NCI-H1417 treated with DMSO at 0.1 percent for 48 hours (cell line): ENCODE measurements at places on chromosomes 16 and 17.

- DNase-seq, result no peak
Measured at GRCh38 chr17:9987779-9988585, 82.9 kb upstream of the RCVRN start.

DNA sequence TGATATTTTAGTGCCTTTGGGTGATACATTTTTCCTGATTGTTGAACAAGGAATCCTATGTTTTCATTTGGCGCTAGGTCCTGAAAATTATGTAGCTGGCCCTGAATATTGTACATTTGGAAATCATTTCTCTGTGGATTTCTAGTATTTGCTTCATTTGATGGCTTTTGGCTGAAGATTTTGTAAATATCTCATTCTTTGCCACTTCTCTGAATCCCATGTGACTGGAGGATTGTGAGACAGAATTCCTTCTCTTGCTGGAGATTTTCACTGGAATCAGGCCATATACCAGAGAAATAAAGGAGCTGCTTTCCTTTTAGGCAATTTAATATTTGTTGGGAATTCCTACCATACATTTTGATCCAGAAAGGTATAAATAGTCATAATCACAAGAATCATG is 8.6 kb downstream of the KRT28 start:
- DNase-seq, result no peak

- DNase-seq, result no peak
Measured at GRCh38 chr16:87653234-87653633, 50.9 kb downstream of the JPH3 start.

DNA sequence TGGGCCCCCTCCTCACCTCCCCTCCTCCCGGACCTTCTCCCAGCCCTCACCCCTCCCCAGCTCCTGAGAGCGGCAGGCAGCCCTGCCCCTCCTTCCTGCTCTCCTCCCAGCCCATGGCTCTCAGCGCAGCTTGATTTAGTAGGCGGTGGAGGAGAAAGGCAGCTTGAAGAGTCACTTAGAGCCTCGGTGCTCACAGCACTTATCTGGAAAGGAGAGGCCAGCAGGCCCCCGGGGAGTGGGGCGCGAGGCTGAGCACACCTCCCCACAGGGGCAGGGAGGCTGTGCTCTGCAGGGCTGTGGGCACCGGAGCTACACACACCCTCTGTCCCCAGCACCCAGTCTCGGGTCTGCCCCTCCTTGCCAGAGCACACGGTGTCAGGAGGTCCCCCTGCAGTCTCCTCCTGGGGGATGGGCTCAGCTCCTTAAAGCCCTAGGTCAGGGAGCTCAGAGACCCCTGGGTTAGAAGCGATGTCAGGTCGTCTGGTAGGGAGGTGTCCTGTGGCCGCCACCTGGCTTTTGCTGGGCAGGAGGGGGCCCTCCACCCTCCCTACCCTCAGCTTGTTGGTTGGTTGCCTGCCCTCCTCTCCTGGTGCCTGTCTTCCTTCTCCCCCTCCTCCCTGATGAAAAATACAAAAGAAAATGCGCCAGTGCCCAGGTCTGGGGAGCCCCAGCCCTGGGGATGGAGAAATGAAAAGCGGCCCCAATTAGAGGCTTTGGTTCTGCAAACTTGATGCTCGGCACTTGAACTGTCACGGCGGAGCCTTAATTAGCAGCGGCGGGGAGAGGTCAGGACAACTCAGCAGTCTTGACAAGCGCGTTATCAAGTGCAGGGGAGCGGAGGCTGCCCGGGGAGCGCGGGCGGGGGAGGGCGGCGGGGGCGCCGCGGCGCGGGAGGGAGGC is 151.1 kb upstream of the GSE1 start:
- DNase-seq, result peak; percentile 57
